ENCODE measurements at places on chromosomes 7 and 10.

GRCh38 chr7:131722371-131722770 lies 165.9 kb upstream of the PODXL start:
- no peak for DNase-seq

DNA sequence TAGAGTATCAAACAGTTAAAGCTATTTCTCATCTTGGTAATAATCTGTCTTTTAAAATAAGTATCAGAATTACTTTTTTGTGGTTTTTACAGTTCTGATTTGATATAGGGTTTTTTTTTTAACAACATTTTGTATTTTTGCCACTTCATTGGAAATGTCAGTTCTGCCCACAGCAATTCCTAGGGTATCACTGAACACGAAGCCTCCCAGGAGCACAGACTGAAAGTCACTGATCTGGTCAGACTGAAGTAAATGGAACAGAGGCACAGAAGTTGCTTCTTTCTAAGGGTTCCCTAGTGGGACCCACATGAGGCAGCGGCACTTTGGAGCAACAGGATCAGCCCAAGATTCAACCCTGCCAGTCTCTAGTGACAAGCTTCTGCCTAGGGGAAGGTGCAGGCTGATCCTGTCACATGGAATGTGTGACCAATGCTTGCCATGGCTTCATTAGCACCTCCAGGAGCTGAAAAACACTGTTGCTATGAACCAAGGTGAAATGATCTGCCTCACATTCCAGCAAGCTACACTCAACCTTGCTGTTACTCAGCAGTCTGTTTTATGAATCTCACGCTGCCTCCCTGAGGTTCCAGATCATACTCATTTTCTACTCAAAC lies 273.4 kb upstream of the CSTF2T start:
- no peak for DNase-seq

- no peak for DNase-seq
Measured at GRCh38 chr7:31640381-31640780, 46.6 kb upstream of the PPP1R17 start.

DNA sequence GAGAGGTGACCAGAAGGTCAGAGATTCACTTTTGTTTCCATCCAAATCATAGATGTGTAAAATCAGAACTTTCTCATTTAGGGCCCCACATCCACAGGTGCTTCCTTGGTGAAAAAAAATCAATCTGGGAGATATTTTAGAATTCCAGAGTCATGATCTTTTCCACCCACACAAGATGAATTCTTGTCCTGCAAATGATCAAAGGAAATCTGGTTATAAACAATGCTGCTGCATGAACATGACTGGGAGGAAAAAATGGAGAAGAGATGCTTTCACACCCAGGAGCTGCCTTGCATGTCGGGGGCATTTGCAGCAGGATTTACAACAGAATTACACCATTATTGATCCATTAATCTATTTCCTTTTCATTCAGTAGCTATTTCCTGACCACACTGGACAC lies 106.5 kb upstream of the TMEM72 start:
- no peak for DNase-seq

DNA sequence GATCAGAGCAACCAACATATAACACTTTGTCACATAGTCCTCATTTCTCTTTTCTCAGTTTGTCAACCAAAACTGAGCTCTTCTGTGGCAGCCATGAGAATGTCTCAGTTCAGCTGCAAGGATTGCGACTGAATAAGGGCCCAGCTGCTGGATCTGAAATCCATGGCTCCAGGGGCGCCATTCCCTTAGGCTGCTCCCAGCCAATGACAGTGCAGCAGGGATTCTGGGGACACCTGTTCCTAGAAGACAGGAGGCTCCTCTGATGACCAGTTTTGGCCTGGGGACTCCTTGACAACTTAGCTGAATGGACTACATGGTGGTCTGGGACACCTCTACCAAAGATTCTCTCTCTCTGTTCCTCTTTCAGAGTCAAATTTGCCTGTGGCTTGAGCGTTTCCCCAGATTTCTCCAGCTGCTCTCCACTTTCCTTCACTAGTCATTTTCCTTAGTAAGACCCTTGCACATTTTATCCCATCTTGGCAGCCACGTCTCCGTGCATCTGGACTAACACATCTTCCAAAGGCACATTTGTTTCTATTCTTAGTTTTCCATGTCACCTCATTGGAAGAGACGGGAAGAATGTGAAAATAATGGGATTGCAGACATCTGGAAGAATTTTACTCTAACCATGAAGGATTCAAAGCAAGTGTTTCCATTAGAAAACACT lies 28.1 kb upstream of the KIF5B start:
- no peak for DNase-seq

DNA sequence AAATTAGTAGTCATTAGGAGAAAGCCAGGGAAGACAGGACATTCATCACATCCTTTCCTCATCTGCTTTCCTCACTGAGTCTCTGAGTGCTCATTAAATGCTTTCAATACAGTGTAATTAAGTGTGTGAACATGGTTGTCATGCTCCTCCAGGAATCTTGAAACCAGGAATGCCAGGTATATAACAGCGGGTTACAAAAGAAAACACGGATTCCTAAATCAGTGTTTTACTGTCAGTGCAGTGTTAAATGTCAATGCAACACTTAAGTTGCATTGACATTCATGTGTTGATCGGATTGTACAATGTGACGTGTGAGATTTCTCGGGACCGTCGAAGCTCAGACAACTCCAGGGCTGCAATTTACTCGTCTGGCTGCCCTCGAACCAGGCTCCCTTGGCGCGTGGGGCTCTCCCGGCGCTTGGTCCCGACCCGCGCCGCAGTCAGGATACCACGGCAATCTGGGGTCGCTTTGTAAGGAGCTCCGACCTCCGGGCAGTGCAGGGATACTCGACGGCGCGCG lies 455 bp upstream of the SPAG6 start:
- DNase-seq = no peak

GRCh38 chr7:98294326-98294725 lies 12.8 kb downstream of the BRI3 start:
- DNase-seq = no peak

DNA sequence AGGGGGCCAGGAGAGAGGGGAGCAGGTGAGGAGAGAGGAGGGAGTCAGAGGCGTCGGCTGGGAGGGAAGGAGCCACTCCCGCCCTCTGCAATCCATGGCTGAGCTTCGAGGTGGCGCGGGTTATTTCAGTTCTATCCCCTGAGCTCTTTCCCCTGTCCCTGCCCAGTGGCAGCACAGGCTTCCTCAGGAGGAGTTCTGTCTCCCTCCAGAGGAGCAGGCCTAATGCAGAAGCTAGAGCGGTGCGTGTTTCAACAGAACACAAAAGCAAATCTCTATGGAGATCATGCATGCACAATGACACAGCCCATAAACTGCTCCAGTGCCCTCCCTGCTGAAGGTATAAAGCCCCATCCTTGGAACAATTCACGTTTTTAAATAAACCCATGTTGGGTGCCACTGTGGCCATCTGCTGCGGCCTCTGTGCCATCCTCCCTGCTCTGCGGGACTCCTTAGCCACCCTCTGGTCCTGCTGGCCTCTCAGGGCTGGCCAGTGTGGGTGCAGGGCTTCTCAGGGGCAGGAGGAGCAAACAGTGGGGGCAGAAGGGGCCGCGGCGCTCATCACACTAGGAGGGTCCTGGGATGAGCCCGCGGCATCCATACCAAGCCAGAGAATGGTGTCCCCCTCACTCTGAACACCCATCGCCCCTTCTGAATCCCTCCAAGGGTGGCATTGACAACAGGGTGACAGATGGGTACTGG lies 192.6 kb upstream of the LYZL2 start:
- DNase-seq = peak; percentile 48

- DNase-seq = no peak
Measured at GRCh38 chr10:94307046-94307615, 55.6 kb downstream of the NOC3L start.

DNA sequence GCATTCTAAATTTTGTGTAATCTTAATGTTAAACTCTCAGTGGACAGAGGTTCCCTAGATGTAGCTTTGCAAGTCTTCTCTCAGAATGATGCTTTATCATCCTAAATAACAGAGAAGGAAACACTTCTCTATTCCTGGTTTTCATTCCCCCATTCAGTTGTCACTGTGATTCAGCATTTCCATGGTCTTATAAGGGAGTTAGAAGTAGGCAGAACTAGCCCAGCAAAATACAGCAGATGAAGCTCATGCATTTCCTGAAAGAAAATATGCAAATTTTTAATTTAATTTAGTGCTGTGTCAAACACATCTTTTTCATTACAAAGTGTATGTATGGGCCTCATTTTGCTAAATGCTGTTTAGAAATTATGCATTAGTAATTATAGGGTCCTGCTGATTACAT lies 70.1 kb downstream of the ITPRID1 start:
- DNase-seq = no peak

- peak; percentile 87 for DNase-seq
Measured at GRCh38 chr10:120641695-120642094, 184.7 kb downstream of the PLPP4 start.

- DNase-seq = no peak
Measured at GRCh38 chr10:126059076-126059826, 162.9 kb downstream of the FANK1 start.

DNA sequence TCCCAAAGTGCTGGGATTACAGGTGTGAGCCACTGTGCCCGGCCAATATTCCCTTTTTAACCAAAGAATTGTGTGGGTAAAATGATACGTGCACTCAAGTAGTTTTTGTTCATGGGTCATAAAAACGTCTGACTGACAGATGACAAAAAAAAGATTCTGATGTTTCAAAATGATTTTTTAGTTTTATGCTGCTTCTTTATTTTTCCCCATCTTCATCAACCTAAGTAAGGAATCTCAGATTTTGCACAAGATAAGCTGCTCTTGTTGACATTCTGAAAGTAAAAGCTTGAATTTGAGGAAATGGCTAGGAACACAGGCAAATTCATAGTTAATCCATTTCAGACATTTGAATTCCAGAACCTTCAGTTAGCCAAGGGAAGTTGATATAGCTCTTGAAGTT lies 526.1 kb upstream of the NRP1 start:
- no peak for DNase-seq

DNA sequence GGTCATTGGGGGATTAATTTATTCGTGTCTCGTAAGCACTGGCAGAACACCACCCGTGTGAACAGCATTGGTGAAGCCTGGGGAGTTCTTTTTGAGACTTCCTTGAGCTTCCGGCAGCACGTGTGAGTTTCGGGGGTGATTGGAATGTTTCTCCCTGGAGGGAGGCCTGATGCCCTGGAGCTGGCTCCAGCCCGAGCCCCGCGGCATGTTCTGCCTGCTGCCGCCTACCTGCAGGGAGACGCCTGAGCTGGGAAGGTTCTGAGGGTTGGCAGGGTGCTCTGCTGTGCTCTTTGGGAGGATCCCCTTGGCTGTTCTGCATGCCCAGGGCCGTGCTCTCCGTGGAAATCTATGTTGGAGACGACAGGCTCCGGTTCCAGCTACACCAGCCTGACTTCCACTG lies 159.3 kb downstream of the MGMT start:
- DNase-seq = no peak

- no peak for DNase-seq
Measured at GRCh38 chr7:156625580-156625979, 15.0 kb upstream of the RNF32 start.

GRCh38 chr10:12727832-12728215 lies 273.7 kb downstream of the CCDC3 start:
- DNase-seq = no peak

GRCh38 chr7:139570119-139570518 lies 46.6 kb downstream of the CLEC2L start:
- DNase-seq = no peak

GRCh38 chr10:54758791-54759190 lies 42.2 kb downstream of the PCDH15 start:
- peak; percentile 1 for DNase-seq

- DNase-seq = no peak
Measured at GRCh38 chr10:62726142-62726541, 78.4 kb upstream of the ADO start.

- no peak for DNase-seq
Measured at GRCh38 chr7:157827045-157827862, 490.4 kb downstream of the DNAJB6 start.

- DNase-seq = peak; percentile 53
Measured at GRCh38 chr7:55552320-55553023, 19.8 kb downstream of the VOPP1 start.

DNA sequence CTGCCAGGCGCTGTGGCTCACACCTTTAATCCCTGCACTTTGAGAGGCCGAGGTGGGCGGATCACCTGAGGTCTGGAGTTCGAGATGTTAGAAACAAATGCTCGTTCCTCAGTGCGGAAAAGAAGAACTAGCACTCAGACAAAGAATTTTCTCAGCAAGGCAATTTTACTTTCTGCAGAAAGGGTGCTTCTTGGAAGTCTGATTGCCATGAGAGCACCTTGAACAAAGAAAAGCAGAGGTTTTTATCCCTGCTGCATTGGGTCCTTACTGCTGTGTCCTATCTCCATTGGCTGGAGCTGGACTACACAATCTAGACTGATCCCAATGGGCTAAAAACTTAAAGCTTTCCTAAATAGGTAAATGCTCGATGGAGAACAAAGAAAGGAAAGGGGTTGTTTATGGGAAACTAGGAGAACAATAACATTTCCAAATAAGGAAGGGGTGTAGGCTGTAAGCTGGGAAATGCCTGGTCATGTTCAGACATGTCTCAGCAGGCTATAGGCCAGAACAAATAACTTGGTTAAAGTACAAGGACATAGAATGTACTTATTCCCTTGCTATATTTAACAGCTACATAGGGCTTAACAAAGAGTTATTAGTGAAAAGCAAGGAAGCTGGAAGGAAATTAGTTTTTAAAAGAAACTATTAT lies 26.1 kb upstream of the ACTR3B start:
- no peak for DNase-seq

- DNase-seq = no peak
Measured at GRCh38 chr10:79162861-79163665, 94.3 kb downstream of the ZMIZ1 start.

DNA sequence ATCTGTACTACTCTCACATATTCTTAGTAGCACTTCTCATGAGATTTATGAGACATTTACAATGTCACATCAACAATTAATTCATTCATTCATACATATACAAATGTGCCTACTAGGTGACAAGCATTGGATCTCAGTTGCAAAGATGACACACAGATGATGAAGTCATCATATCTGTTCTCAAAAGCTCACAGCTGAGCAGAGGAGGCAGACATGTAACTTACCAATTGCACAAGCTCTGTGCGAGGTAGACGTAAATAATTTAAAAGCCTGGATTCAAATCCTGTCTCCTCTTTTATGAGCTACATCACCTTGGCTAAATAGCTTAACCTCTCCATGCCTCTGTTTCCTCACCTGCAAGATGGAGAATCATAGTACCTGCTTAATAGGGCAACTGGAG lies 109.4 kb upstream of the FAM133B start:
- no peak for DNase-seq

- no peak for DNase-seq
Measured at GRCh38 chr7:12386313-12386740, 17.3 kb downstream of the VWDE start.

- no peak for DNase-seq
Measured at GRCh38 chr7:158272091-158272490, 315.5 kb downstream of the PTPRN2 start.

- DNase-seq = no peak
Measured at GRCh38 chr7:92670204-92670851, 80.1 kb upstream of the FAM133B start.

All from hematopoietic multipotent progenitor cell treated with erythropoietin and hydrocortisone succinate and interleukin-3 and kit ligand, for 4 days (in vitro differentiated cells).